NCI-H2171 treated with DMSO at 0.1 percent for 48 hours (cell line): ENCODE measurements at places on chromosomes 5 and 9.

- peak; percentile 42 for DNase-seq
Observed at GRCh38 chr5:58462623-58463230, 2.8 kb upstream of the PLK2 start.

GRCh38 chr5:625516-625915 is 13.4 kb downstream of the CEP72 start:
- no peak for DNase-seq

GRCh38 chr9:74132986-74133385 is 364.1 kb upstream of the RORB start:
- no peak for DNase-seq

- no peak for DNase-seq
Observed at GRCh38 chr9:74543145-74543544, 46.0 kb downstream of the RORB start.

DNA sequence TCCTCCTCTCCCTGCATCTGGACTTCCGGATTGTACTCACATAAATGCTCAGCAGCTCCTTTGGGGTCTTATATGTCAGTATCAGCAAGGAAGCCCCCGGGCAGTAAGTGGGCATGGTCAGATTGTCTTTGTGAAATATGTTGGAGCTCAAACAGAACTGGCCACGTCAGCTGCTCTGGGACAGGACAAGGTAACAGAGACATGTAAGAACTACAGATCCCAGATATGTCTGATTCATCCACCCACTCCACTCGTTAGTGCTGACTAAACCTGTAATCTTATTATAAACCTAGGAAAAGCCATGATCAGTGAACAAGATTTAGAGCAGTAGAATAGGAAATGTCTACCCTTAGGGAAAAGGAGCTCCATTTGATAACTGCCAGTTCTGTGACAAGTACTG is 561.8 kb downstream of the CETN3 start:
- DNase-seq, result no peak

- peak; percentile 38 for DNase-seq
Observed at GRCh38 chr5:36878392-36879082, 2.0 kb downstream of the NIPBL start.
